ENCODE measurements at places on chromosomes 1 and 21. TPM values are rescaled to one million over a fixed set of nuclear protein-coding genes. Genes with fewer than 3 reads are reported as not detected.

The TSSK3 gene
- total RNA-seq, result 0.70 TPM

- H3K36me3 ChIP-seq, result no peaks in the 10 kb centered on the region
- DNase-seq, result no peak
- no peak overlapping the region for H3K27ac ChIP-seq
- H3K27me3 ChIP-seq, result no peaks in the 10 kb centered on the region
Measured at GRCh38 chr1:230147253-230148125, 80.5 kb downstream of the GALNT2 start.

DNA sequence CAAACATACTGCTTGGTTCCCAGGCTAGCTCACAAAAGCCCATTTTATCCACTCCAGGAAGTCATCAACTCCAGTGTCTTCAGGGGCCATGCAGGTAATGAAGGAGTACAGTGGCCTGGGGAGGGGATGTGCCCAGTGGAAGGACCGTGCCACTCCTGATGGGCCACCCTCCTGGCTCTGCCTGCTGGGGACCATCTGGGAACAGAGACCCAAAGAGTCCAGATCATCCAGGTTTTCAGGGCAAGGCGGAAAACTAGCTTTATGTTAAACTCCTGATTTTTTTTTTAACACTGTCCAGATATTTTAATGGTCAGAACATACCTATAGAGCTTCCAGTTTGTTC, 75.6 kb downstream of the CD46 start:
- peak overlapping the region; percentile 100 for H3K27ac ChIP-seq
- peaks cover 16% of the 10 kb centered on the region for H3K36me3 ChIP-seq
- no peak overlapping the region for H3K4me3 ChIP-seq
- DNase-seq, result no peak

GRCh38 chr1:156428746-156429288, 59.8 kb downstream of the RHBG start:
- no peaks in the 10 kb centered on the region for H3K36me3 ChIP-seq
- H3K27ac ChIP-seq, result no peak overlapping the region
- no peaks in the 10 kb centered on the region for H3K4me1 ChIP-seq
- peaks cover 94% of the 10 kb centered on the region for H3K27me3 ChIP-seq

DNA sequence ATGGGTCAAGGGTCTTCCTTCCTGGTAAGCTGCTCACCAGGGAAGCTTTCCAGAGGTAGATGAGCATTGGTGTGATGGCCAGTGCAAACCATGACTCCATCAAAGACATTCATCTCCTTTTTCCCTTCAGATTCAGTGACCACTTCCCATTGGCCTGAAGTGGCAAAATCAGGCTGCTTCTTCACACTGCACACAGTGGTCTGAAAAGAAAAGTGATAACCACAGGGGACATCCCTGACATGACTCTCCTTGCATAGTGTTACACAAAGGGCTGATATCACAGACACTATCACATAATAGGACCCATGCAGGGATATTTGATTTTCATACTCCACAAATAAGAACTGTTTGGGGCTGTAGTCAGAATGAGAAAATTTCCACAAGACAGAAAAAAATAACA, 11.9 kb downstream of the FMO5 start:
- H3K27ac ChIP-seq, result no peak overlapping the region
- no peaks in the 10 kb centered on the region for H3K36me3 ChIP-seq
- DNase-seq, result no peak
- H3K4me3 ChIP-seq, result no peak overlapping the region

The RBP7 gene
- total RNA-seq, result not detected

- H3K27me3 ChIP-seq, result no peaks in the 10 kb centered on the region
- no peak overlapping the region for H3K27ac ChIP-seq
- H3K36me3 ChIP-seq, result no peaks in the 10 kb centered on the region
- DNase-seq, result peak; percentile 63
- H3K4me1 ChIP-seq, result peaks cover 36% of the 10 kb centered on the region
Measured at GRCh38 chr1:51236531-51237350, 668 bp downstream of the RNF11 start.

The LAX1 gene
- 22.3 TPM for total RNA-seq

- peaks cover 5% of the 10 kb centered on the region for H3K4me1 ChIP-seq
- H3K27ac ChIP-seq, result no peak overlapping the region
- H3K36me3 ChIP-seq, result no peaks in the 10 kb centered on the region
Measured at GRCh38 chr1:113403065-113403464, 12.8 kb downstream of the MAGI3 start.

- no peaks in the 10 kb centered on the region for H3K27me3 ChIP-seq
- no peaks in the 10 kb centered on the region for H3K4me1 ChIP-seq
- no peak overlapping the region for H3K27ac ChIP-seq
Measured at GRCh38 chr1:220203816-220204215, 68.4 kb downstream of the RAB3GAP2 start.

The ZFP69 gene
- 1.4 TPM for total RNA-seq

DNA sequence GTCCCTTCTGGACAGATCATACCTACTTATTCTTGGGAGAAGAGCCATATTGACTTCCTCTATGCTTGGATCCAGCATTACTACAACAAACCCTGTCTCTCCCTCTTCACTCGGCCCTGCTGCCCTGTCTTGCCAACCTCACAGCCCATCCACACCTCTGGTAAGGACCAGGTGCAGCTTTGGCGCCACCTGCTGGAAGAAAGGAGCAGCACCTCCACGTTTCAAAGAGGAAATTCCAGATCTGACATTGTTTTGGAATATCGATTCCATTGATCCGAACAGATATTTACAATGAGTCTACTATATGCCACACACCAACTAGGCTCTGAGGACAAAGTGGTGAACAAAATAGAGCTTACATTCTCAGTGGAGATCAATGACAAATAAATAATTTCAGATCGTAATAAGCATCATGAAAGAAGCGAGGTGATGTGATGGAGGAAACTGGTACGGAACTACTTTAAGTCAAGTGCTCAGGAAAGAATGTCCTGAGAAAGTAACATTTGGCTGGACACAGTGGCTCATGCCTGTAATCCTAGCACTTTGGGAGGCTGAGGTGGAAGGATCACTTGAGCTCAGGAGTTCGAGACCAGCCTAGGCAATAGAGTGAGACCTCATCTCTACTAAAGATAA, 18.7 kb downstream of the MFSD2A start:
- H3K27me3 ChIP-seq, result no peaks in the 10 kb centered on the region
- H3K36me3 ChIP-seq, result no peaks in the 10 kb centered on the region
- no peak overlapping the region for H3K4me3 ChIP-seq
- H3K27ac ChIP-seq, result no peak overlapping the region
- DNase-seq, result peak; percentile 78

- no peak overlapping the region for H3K27ac ChIP-seq
- DNase-seq, result no peak
- no peaks in the 10 kb centered on the region for H3K36me3 ChIP-seq
- H3K4me1 ChIP-seq, result no peaks in the 10 kb centered on the region
Measured at GRCh38 chr1:83620016-83620415, 378.9 kb downstream of the TTLL7 start.

The LIPI gene
- total RNA-seq, result not detected

GRCh38 chr1:27357281-27358037, 9.3 kb downstream of the MAP3K6 start:
- H3K4me1 ChIP-seq, result peaks cover 44% of the 10 kb centered on the region
- no peaks in the 10 kb centered on the region for H3K36me3 ChIP-seq
- H3K27ac ChIP-seq, result peak overlapping the region; percentile 93
- peaks cover 8% of the 10 kb centered on the region for H3K27me3 ChIP-seq

The SLAMF9 gene
- total RNA-seq, result not detected

The TRPM2 gene
- 21.2 TPM for total RNA-seq

DNA sequence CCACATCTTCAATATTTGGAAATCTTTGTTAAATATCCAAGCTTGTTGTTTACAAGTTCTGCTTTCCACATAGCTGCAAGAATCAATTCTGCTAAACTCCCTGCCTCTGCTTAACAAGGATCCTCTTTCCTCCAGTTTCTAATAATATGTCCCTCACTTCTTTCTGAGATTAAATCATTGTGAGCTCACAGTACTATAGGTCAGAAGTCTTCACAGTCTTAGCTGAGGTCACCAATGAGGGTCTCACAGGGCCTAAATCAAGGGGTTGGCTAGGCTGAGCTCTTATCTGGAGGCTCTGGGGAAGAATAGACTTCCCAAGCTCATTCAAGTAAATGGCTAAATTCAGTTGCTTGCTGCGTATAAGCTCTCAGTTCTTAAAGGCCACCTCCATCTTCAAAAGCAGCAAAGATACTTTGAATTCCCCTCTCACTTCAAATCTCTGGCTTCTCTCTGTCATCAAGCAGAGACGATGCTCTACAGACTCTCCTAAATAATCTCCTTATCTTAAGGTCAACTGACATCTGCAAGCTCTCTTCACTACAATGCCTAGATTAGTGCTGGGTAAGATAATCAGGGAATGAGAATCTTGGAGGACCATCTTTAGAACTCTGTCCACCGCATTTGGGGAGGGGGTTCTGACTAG, 175.3 kb downstream of the PLPPR4 start:
- DNase-seq, result no peak
- H3K27me3 ChIP-seq, result no peaks in the 10 kb centered on the region
- H3K36me3 ChIP-seq, result no peaks in the 10 kb centered on the region
- no peak overlapping the region for H3K27ac ChIP-seq
- no peak overlapping the region for H3K4me3 ChIP-seq

- peaks cover 4% of the 10 kb centered on the region for H3K4me1 ChIP-seq
- H3K27me3 ChIP-seq, result no peaks in the 10 kb centered on the region
- peaks cover 1% of the 10 kb centered on the region for H3K36me3 ChIP-seq
- no peak for DNase-seq
- H3K4me3 ChIP-seq, result no peak overlapping the region
Measured at GRCh38 chr1:10530281-10530740, 55.6 kb downstream of the PEX14 start.

The RIPPLY3 gene
- total RNA-seq, result not detected

DNA sequence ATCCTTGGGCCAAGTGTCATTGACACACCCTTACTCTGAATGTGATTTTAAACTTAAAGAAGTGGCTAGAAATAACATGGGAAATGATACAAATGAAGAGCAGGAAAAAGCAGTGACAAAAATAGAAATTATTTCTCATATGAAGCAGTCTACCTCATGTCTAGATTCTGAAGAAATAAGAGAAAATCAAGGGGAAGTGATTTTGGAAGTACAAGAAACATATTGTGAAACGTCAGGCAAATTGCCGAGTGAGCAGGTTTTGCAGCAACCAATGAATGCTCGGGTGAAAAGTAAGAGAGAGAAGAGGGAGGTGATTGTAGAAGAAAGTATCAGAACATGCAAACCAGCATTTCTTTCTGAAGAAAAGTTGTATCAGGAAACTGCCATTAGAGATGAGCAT, 130.7 kb downstream of the MACF1 start:
- no peak for DNase-seq
- H3K27ac ChIP-seq, result peak overlapping the region; percentile 7
- no peaks in the 10 kb centered on the region for H3K27me3 ChIP-seq
- H3K4me1 ChIP-seq, result peaks cover 60% of the 10 kb centered on the region

DNA sequence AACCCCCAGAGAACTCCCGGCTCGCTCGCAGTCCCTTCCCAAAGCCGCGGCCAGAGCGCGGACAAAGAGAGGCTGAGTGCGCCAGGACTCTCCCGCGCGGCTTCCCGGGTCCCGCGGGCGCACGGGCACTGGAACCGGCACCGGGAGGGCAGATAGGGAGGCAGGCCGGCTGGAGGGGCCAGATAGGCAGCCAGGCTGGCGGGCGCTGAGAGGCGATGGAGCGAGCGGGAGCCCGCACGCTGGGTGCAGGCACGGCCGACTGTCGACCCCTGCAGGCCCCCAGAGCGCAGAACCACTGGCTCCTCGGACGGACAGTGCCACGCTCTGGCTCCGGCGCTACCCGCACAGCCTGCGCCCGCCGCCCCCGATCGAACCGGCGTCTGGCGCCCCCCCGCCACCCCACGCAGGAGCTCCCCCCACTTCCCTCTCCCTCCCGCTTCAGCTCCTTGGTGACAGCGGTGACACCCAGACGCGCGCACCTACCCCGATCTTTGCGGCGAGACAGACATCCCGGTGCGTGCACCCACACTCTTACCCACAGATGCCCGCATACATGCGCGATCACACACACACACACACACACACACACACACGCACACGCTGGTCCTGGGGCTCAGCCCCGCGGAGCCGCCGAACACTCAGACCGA, 534 bp downstream of the SLC6A9 start:
- H3K4me3 ChIP-seq, result peak overlapping the region; percentile 81
- H3K27ac ChIP-seq, result peak overlapping the region; percentile 75
- H3K4me1 ChIP-seq, result peaks cover 20% of the 10 kb centered on the region
- no peaks in the 10 kb centered on the region for H3K36me3 ChIP-seq
- no peaks in the 10 kb centered on the region for H3K27me3 ChIP-seq
- DNase-seq, result peak; percentile 61

The AZIN2 gene
- 7.8 TPM for total RNA-seq

The RNF2 gene
- total RNA-seq, result 24.9 TPM

DNA sequence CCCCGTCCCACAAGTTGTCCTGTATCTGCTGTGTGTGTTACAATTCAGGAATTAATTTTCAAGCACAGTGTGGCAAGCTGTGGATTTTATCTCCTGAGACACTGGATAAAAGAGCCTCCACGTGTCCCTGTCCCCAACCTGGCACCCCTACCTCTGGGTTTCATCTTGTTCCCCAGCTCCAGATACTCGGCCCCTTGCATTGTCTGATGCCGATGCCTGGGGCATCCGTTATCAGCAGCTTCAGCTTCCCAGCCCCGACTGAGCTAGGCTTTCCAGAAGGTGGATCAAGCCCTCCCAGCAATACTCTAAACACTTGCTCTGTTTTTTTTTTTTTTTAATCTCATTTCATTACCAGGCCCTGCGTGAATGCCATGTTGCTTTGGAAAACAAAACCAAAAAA, 159.4 kb downstream of the PLXNA2 start:
- DNase-seq, result no peak
- H3K36me3 ChIP-seq, result no peaks in the 10 kb centered on the region
- H3K27me3 ChIP-seq, result no peaks in the 10 kb centered on the region
- H3K4me3 ChIP-seq, result no peak overlapping the region

DNA sequence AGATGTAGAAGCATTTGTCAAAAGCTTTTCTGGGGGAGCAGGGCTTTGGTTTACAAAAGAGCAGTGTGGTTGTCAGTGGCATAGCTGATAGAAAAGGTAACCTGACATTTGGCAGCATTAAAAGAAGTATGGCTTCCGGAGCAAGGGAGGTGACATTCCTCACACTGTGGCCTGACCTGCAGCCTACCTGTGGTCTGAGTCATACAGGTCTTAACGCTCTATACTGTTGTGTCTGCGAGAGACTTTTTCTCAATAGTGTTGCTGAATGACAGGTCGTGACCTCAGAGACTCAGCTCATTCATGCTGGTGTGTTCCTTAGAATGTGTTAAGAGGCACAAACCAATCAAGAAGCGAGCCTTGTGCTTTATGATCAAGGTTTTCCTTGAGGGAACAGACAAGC, 19.3 kb downstream of the PHGDH start:
- H3K27ac ChIP-seq, result no peak overlapping the region
- no peak overlapping the region for H3K4me3 ChIP-seq
- H3K27me3 ChIP-seq, result no peaks in the 10 kb centered on the region
- no peak for DNase-seq

DNA sequence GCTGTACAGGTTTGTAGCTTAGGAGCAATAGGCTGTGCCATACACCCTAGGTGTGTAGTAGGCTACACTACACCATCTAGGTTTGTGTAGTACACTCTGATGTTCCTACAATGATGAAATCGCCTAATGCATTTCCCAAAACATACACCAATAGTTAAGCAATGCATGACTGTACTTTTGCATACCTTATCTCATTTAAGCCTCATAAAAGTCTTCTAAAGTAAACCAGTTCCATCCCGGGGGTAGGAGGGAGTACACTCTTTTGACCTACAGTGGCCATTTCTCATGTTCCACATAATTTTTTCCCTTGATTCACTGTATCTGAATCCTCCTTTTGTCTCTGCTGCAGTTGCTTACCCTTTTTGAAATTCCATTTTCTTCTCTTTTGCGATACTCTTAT, 12.2 kb downstream of the TRMT13 start:
- H3K4me1 ChIP-seq, result no peaks in the 10 kb centered on the region
- H3K27ac ChIP-seq, result no peak overlapping the region
- peaks cover 45% of the 10 kb centered on the region for H3K36me3 ChIP-seq
- H3K4me3 ChIP-seq, result no peak overlapping the region
- no peak for DNase-seq

The REN gene
- not detected for total RNA-seq

The HSPA6 gene
- total RNA-seq, result 1.1 TPM

The SH3GLB1 gene
- 62.1 TPM for total RNA-seq
